ENCODE measurements at places on chromosomes 1 and 21.

DNA sequence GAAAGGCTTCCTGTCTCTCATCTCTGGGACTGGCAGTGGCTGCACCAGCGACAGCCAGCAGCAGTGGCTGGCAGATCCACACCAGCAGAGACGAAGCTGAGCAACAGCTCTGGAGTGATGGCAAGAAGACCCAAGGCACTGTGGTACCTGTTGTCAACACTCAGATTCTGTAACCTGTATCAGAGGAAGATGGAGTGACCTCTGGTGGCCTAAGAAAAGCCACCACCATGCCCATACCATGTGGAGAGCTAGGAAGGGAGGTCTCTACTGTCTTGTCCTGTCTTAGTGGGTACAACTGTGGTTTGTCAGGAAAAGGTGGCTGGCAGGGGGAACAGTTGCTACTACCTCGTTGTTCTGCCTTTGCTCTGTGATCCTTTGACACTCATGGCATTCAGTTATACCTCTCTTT is 22.5 kb upstream of the RHBDL2 start:
- no peak for DNase-seq

- no peak for DNase-seq
These were observed 592.5 kb downstream of the PTPRU start for GRCh38 chr1:29828526-29829447.

- DNase-seq = peak; percentile 67
These were observed 124.0 kb upstream of the SPATA6 start for GRCh38 chr1:48596046-48596445.

- peak; percentile 53 for DNase-seq
These were observed 407 bp upstream of the PIGV start for GRCh38 chr1:26787381-26787705.

GRCh38 chr21:31198575-31198974 is 145.5 kb downstream of the TIAM1 start:
- peak; percentile 66 for DNase-seq

DNA sequence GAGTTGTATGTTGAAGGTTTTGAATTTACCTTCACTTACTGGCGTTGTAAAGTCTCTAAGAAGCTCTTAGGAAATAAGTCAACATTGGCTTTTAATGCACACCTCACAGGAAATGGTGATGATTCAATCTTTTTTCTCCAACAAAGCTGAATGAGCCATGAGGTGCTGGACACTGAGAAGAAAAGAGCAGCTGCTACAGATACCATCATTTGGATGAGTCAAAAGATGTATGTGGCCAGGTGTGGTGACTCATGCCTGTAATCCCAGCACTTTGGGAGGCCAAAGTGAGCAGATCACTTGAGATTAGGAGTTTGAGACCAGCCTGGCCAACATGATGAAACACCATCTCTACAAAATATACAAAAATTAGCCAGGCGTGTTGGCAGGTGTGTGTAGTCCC is 3.3 kb upstream of the IL23R start:
- DNase-seq = no peak

- no peak for DNase-seq
These were observed 129.7 kb upstream of the UBE2U start for GRCh38 chr1:64073705-64074104.

DNA sequence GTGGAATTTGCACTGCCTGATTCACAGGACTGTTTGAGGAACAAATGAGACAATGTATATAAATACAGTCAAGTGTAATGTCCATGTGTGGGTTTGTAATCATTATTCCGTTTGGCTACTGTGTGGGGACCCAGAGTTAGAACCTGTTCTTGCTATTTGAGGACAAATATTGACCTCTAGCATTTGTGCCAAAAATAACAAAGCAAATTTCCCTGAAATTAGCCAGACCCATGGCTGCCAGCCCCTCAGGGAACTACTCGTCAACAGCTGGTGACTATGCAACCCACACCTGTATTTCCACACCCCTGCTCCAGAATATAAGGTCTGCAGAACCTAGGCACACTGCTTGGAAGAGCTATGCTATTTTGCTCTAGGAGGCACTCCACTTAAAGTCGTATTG is 70.7 kb downstream of the KCNJ6 start:
- DNase-seq = no peak

GRCh38 chr1:9542430-9542829 is 3.2 kb downstream of the SLC25A33 start:
- DNase-seq = peak; percentile 43
